ENCODE measurements at places on chromosomes 16 and 17.
A peak's percentile ranks its signal among the peaks of the same experiment; 100 is the strongest.

DNA sequence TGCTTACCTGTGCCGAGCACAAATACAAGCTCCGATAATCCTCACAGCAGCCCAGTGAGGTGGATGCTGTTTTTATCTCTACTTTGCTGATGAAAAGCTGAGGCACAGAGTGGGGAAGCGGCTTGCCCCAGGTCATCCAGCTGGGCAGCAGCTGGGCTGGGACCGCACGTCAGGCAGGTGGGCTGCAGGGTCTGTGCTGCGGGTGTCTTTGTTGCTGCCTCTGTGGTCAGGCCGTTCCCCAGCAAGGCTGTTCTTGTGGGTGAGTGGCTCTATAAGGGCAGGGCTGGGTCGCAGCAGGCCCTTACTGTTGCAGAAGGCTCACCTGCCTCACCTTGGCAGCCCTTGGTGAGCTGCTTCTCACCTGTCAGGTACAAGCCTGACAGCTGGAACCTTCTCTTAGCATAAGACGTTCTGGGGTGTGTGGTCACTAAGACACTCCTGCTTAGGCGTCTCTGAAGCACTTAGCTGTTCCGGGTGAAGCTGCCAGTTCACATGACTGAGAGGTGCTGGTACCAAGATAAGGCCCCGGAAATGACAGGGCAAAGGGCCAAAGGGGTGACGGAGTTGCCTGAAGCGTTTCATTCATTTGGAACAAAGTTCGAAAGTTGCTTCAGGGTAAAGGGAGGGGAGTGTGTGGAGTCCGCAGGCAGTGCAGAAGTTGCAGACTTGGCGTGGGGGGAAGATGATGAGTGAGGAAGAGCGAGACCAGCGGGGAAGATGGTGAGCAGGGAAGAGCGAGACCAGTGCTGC is 17.4 kb downstream of the IRF8 start:
- DNase-seq = no peak

- no peak for DNase-seq
Measured at GRCh38 chr16:58026705-58027160, 1.2 kb downstream of the MMP15 start.

GRCh38 chr16:58124601-58124915 is 4.6 kb downstream of the CFAP20 start:
- no peak for DNase-seq

DNA sequence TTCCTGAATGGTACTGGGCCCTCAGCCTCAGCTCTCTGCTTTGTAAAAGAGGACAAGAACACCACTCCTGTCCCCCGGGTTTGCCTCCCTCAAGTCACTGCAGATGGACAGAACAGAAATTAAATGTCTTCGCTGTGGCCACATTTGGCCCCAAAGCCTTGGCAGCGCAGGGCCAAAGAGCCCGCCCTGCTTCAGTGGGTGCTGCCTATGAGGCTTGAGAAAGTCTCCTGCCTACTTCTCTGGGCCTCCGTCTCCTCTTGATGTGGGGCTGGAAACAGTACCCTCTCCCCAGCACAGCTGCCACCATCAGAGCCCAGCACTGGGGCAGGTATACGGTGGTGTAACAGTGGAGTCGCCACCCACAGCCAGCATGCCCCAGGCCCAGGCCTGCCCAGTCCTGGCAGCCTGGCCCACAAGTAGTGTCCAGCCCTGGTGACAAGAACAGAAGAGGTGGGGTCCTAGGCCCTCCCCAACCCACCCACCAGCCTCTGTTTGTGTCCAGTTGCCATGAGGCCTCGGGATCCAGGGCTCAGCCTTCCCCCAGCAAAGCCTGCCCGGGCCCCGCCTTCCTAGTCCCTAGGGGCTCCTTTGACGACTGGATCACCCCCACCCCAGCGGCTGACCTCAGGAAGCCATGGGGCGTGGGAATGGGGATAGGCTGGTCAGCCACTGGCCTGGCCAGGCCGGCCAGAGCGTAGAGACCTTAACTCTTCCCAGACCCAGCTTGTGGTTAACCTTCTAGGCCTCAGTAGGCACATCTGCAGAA is 3.9 kb upstream of the TPPP3 start:
- no peak for DNase-seq

DNA sequence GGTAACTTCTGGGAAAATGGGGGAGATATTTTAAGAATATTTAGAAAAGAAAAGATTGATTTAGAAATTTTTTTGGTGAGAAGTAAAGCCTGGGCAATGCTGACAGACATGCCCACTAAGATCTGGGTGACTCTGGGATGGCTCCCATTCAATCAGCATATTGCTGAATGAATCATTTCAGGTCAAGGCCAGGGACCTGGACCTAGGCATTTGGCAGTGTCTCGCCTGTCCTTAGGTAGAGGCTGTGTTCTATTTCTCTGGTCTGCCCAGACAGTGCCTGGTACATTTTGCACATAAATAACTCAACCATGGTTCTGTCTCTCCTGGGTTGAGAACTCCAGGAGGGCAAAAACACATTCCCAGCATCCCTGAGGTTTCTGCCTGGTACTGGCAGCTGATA is 39.9 kb downstream of the SMPD3 start:
- DNase-seq = no peak

GRCh38 chr16:57016301-57016700 is 26.9 kb downstream of the NLRC5 start:
- DNase-seq = no peak

DNA sequence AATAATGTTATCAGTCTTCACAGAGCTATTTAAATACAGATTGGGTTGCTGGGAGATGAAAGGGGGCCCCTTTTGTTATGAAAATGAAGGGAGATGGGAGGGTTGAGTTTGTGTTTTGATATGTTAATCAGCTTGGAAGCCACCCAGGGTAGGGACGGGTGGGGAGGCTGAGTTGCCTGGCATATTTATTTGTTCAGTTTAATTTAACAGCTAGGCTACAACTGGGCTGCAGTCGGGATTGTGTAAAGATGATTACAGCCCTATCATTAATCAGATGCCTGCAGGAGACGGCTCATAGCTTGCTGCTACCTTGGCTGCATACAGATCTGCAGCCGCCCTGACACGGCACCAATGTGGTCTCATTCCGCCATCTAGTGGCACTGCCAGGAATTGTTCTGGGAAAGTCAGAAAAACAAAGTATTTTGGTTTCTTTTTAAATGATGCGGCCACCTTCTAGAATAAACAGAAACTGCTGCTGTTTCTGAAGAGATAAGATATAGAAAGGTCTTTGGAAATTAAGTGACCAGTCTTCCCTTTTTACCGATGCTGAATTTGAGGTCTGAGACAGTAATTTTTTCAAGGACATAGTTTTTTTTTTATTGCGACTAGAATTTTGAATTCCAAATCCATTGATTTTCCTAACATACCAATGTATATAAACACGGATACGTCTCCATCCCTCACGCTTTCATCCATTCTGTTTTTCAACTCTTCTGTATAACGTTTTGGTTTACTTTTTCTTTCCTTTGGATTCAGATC is 458.0 kb upstream of the ASIC2 start:
- peak; percentile 61 for DNase-seq

- no peak for DNase-seq
Measured at GRCh38 chr17:81285894-81286293, 9.2 kb downstream of the SLC38A10 start.

DNA sequence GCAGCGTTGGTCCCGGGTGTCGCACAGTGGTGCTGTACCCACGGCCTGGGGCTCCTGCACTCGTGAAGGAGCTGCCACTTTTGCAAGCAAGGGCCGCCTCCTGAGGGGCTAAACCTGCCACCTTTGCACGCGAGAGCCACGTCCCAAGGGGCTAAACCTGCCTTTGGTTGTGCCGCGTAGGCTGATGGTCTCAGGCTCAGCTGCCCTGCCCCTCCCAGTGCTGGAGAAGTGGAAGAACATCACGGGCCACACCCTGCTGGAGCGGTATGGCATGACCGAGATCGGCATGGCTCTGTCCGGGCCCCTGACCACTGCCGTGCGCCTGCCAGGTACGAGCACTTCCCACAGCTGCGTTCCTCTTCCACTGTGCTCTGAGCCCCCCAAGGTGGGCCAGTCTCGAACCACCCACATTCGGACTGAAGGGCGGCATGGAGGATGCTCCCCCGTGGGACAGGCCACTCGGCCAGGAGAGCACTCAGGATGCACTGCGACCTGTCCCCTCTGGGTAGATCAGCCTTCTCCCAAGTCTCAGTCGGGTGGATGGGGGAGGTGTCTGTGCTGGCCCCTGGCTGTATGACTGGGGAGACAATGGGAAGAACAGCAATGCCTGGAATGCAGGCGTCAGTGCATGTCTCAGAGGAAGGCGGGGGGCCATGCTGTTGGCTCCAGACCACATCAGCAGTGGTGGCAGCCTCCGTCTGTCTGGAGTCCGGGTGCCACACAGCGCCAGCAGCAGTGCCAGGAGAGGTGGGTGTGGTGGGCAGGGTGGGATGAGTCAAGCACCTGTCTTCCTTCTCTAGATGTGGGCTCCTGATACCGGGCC is 20.7 kb downstream of the ACSF3 start:
- no peak for DNase-seq

DNA sequence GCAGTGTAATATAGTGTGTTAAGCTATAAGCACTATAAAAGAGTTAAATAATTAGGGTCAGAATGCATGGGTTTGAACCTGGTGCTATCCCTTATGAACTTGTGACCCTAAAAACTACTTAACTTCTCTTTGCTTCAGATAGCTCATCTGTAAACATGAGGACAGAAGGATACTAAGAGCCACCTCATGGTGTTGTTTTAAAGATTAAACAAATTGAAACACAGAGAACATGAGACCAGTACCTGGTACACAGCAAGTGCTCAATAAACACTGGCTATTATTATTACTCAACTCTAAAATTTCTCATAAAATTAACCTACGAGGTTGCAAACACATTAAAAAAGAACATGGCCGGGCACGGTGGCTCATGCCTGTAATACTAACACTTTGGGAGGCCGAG is 43.3 kb downstream of the SMURF2 start:
- no peak for DNase-seq

GRCh38 chr17:39209317-39210092 is 9.4 kb downstream of the RPL19 start:
- peak; percentile 71 for DNase-seq

DNA sequence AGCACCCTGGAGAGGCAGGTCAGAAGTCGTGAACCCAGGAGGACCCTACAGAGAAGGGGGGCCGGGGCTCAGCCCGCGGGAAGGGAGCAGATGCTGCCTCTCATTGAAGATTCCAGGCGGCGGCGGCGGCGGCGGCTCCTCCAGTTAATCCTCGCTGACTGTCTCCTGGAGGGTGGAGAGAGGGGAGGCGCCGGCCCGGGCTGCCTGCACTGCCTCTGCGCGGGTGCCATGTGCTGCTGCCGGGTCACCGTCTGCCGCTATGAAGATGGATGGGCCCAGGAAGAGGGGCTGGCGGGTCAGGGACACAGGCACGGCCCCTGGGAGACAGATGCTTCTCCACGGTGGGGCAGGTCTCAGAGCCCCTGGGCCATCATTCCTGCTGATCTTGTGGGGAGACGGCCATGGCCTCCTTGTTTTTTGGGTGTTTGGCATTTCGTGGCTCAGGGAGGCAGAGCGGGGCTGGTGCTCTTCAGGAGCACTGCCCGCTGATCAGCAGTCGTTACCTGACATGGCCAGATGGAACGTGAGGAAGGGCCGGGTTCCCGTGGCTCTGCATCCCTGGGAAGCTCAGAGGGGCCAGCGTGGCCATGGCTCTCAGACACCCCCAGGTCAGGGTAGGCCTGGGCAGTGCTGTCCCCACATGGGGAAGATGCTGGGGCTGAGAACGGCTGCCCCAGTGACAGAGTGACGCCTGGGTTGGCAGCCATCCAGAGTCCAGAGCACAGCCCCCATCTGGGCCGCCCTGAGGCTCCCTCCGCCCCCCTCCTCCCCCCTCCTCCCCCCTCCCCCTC is 36.1 kb downstream of the GINS2 start:
- DNase-seq = peak; percentile 11

DNA sequence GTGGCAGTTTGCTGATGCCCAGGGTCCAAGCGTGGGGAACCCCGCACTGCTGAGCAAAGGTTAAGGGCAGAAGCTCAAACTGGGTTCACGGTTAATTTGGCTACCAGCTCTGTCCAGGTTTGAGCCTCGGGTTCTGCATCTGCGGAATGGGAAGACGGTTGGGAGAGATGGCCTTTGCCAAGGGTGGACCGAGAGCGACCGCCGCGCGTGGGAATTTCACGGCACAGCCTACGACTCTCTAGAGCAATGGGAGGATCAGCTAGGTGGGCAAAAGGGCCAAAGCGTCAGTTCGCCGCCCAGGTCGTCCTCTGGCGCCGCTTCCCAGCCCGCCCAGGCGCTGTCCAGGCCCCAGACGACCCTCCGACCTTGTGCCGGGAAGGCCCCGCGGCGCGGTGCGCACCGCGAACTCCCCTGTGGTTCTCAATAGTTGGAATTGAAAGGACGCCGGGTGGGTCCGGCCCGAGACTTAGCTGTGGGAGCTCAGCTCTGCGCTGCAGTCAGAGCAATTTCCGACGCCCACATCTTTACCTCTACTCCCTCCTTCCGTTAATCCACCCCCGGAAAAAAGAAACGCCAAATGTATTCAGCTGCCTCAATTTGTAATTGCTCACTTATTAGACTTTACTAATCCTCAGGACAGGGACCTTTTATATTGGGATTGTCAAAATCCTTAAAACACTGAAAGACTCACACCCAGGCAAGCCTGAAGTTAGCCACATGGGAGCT is 2.5 kb upstream of the HS3ST3B1 start:
- DNase-seq = no peak

- peak; percentile 64 for DNase-seq
Measured at GRCh38 chr17:17819561-17819995, 17.2 kb downstream of the SREBF1 start.

GRCh38 chr17:34567691-34568465 is 11.5 kb upstream of the TMEM132E start:
- DNase-seq = no peak

DNA sequence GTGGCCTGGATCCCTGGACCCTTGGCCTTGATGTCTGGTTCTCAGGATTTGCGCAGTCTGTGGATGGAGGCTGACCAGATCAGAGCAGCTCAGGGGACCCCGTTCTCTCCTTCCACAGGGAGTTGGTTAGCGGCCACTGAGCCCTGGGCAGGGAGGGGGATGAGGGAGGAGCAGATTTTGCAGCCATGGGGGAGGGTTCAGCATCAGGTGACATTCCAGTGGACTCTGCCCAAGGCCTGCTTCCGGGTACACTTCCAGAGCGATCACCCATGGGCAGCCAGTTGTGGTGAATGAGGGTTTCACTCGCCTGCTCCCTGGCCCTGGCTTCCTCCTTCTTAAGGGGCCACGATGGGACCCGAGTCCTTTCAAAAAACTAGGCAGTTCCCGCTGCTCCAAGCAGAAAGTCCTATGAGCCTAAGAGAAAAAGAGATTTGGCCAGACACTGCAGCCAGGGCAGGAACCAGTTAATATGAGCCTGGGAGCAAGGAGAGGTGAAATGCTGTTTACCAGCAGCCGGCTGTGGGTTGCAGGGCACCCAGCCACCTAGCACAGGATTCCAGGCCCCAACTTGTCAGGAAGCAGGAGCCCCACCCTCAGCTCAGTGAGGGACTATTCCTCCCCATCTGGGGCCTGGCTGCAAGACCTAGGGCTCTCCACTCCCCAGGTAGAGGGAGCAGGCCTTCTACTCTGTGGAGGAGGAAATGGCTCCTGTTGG is 4.7 kb upstream of the GPRC5C start:
- DNase-seq = no peak

DNA sequence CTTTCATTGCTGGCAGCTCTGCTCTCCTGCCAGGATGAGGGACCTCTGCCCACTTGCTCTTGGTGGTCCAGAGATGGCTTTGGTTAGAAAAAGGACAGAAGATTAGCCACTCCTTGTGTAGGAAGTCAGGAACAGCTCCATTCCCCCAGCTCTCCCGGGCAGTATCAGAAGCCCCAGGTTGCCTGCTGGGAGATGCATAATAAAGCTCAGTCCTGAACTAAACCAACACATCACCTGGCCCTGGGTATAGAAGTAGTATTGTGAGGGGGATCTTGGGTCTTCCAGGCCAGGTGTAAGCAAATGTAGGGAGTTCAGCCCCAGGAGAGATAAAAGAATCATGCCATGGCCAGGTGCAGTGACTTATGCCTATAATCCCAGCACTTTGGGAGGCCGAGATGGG is 52.4 kb downstream of the NEUROD2 start:
- no peak for DNase-seq

Measured in CD4-positive, alpha-beta T cell (primary cell).